ENCODE measurements at places on chromosomes 7 and 10.

DNA sequence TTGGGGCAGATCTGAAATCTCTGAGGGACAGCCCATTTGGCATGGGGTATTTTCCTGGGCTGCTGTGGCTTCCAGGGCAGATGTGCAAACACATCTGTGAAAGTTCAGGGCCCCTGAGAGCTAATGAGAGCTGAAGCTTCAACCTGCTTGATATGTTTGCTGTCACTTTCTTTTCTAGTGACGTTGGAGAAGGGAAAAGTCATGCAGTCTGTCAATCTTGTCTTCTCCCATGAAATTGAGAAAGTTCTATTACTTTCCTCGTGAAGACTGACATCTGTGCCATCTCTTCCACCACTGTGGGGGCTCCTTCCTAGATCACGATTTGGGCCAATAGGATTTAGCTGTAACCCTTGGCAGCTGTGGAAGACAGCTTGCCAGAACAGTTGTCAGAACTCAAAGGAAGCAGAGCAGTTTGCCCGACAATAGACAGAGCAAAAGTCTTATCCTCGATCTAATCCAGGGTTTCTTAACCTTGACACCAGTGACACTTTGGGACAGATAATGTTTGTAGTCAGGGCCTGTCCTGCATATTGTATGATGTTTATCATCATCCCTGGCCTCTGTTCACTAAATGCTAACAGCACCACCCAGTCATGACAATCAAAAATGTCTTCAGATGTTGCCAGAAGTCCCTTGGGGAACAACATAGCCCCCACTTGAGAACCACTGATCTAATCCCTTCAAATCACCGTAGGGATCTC lies 586.5 kb downstream of the LRMDA start:
- DNase-seq, result no peak

- DNase-seq, result no peak
Measured at GRCh38 chr7:2062648-2063047, 170.1 kb downstream of the MAD1L1 start.

DNA sequence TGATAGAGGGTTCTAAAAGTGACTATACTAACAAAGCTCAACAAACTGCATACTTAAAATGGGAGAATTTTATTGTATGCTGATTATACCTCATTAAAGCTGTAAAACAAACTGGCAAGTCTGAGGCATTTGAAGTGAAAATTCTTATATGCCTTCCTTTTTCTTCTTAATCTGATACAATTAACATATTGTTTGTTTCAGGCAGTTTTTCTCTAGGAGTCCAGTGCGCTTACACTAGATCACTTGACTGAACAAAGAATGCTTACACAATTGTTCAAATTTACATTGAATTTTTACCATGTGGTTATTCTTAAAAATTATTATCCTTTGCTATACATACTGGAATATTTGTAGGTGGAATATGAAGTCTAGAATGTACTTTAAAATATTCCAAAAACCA lies 89.0 kb downstream of the GLCCI1 start:
- DNase-seq, result no peak

- DNase-seq, result no peak
Measured at GRCh38 chr10:124105594-124105993, 12.2 kb upstream of the CHST15 start.

DNA sequence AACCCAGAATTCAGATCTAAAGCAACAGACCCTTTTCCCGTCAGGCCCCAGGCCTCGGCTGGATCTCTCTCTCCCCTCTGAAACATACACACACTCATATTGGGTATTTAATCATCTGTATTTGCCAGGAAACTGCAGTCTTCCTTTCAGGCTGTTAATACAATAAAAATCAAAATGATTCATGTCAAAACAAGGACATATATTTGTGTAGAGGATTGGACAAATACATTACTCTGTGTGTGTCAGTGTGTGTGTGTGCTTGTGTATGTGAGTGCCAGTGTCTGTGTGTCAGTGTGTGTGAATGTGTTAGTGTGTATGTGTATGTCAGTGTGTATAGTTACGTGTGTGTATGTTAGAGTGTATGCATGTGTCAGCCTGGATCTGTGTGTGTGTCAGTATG lies 90.8 kb downstream of the JCAD start:
- DNase-seq, result no peak

DNA sequence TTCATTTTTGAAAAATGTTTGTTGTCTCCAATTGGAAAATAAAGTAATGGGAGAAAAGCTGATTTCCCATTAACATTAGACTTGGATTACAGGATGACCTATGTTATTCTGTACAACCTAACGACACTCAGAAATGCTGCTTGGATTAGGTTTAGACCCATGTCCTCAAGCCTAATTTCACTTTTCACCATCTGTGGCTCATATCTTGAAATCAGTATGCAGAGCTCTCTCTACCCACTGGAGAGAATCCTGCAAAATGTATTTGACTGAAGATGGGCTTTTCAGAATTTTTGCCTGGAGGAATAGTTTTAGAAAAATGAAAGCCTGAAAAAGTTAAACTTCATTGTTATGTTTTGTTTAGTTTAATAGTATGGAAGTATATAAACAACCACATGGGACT lies 63.8 kb downstream of the SLC13A1 start:
- DNase-seq, result no peak

DNA sequence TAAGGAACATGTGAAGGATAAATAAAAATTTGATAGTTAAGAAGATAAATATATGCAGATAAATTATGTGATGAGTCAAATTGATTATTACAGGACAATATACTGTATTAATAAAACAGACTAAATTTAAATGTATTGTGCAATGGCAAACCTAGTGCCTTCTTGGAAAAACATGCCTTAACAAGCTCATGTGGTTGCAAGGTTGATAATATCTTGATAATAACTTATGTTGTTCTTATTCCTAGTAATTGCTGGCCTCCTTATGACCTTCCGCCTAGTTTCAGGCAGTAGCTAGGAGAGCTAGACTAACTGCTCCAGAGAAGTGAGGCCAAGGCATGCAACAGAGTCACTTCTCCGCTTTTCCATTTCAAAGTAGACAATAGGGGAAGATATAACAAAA lies 7.6 kb upstream of the RAB11FIP2 start:
- DNase-seq, result no peak

GRCh38 chr10:111973306-111973705 lies 210.3 kb downstream of the GPAM start:
- DNase-seq, result no peak

GRCh38 chr10:124592101-124592500 lies 130.5 kb downstream of the LHPP start:
- DNase-seq, result no peak

- DNase-seq, result no peak
Measured at GRCh38 chr10:124654686-124655085, 89.5 kb downstream of the FAM53B start.

GRCh38 chr10:112519133-112519761 lies 72.2 kb downstream of the VTI1A start:
- DNase-seq, result no peak

DNA sequence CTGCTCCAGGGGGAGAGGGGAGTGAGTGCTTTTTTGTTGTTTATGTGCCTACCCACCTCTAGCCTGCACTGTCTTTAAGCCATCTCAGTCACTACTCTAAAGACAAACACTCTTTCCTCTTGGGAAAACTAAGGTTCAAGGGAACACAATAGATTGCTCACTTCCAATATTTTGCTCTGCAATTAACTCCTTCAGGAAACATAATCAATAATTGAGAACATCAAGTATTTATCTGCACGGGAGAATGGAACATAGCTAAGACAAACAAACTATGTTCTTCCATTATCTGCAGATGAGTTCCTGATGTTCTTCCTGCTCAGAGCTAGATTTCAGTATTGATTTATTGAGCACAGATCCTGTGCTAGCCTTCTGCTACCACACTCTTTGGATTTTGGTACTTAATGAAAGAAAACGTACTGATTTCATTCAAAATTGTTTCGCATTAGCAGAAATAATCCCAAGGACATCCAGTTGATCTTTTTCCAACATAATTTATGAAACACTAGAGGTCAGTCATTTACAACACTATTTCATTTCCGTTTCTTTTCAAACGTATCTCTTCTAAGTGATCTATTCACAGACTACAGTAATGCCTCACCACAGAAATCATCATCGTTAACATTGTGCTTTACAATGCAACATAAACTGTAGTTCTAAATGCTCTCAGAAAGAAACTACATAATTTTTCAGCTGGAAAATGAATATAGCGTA lies 8.3 kb downstream of the NEBL start:
- DNase-seq, result no peak

- DNase-seq, result no peak
Measured at GRCh38 chr10:79412516-79412915, 32.9 kb downstream of the ZCCHC24 start.

DNA sequence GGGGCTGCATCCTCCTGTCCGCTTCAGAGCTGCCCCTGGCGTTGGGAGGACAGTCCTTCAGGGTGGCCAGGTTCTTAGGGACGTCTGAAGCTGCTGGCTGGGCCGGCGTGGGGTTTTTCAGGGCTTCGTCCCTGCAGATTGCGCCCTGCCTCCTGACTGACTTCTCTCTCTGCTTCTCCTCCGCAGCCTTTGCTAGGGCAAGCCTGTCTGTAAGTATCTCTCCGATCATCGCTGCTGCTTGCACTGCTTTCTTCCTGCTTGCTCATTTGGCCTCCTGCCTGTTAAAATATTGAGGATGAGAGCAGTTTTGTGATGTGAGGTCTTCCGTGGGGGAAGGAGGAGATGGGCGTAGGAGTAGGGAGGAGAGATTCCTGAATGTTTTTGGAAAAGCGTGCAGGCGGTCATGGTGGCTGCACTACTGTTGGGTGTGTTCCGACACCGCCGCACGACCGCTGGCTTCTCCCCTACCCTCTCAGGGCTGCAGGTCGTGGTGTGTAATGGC lies 25.3 kb downstream of the PFKFB3 start:
- DNase-seq, result no peak

DNA sequence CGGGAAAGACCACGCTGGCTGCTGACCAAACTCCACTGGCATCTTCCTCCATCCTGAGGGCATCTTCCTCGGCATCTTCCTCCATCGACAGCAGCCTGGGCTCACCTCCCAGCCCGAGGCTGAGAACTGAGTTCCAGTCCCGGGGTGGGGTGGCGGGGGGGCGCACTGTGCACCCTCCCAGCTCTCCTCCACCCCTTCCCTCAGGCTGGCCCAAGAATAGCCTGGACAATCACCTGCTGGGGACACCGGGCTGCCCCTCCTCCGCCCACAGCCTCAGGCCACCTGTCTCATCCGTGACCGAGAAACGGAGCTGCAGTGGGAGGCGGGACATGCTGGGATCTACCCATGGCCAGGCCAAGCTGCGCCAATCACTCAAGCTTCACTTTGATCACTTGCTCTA lies 37.2 kb downstream of the DIP2C start:
- no peak for DNase-seq

GRCh38 chr10:28316696-28317095 lies 13.8 kb upstream of the MPP7 start:
- DNase-seq, result no peak

DNA sequence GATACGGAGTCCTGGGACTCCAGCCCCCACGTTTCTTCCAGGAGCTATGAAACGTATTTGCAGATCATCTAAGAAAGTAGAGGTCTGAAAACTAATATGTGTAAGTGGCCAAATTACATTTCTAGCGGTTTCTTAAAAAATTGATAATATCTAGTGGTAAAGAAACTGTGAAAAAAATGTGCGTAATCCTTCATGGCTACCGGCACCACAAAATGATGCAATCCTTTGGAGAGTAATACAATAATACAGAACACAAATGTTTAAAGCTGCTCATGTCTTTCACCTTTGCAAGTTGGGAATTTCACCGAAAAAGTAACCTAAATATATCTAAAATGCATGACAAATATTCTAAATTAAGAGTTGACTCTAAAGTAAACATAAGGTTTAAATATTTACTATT lies 742.1 kb downstream of the GRID1 start:
- DNase-seq, result no peak

GRCh38 chr7:89002981-89003956 lies 207.7 kb upstream of the TEX47 start:
- DNase-seq, result no peak

GRCh38 chr7:117270371-117270770 lies 52.5 kb downstream of the WNT2 start:
- DNase-seq, result no peak

DNA sequence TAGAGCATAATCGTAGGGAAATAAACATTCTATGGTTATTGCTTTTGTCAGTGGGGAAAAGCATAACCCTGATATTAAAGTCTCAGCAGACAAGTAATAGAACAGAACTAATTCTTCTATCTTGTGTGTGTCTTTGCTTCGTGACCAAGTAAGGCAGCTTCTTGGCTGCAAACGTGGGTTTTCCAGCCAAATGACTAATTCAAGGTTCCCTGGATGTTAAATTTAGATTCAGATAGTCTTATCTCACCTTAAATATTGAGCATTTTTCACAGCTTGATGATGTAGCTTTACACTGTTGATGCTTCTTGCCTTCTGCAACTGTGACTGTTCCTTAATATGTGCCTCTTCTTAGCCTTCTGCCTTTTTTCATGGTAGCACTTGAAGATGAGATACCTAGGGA lies 113.0 kb downstream of the EXOC4 start:
- DNase-seq, result no peak

GRCh38 chr7:151872531-151873401 lies 4.1 kb downstream of the PRKAG2 start:
- DNase-seq, result no peak

GRCh38 chr7:24979470-24979862 lies 512 bp downstream of the OSBPL3 start:
- DNase-seq, result peak; percentile 13

GRCh38 chr7:45703373-45703821 lies 129.2 kb downstream of the ADCY1 start:
- no peak for DNase-seq

GRCh38 chr7:124113045-124113444 lies 80.2 kb upstream of the TMEM229A start:
- DNase-seq, result no peak

DNA sequence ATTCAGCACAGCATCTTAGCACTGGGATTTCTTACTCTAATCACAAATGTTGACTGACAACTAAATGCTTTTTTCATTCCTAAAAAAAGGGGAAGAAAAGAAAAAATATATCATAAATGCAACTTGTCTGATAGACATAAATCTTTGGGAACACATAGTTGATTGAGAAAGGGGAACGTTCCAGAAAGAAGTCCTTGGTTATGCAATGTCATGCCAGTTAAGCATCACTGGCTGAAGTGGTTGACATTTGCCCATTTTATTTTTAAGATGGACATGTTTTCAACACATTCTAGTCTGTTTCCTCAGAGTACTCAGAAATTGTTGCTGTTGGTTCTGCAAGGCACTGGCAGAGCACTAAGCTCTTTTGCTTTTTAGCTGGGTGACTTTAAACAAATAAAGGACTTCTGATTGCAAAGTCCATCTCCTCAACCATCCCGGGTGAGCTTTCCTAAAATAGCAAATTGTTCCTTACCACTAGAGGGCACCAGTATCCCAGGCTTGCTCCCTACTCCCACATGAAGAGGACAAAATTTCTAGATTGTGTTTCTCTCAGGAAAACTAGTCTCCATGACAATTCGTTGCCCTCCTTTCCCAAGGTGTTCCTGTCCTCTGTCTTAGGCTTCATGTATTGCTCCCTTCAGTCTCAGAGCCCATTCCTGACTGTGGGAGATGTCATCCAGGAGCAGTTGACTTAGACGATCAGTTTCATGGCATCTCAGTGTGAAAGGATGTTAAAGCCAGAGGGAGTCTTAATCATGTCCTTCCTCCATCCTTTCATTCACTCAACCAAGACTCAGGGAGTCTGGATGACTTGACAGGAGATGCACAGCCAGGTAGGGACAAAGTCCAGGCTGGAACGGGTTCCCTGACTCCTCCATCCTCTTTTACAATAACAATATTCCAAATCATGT lies 23.9 kb downstream of the OPALIN start:
- no peak for DNase-seq

Data from esophagus squamous epithelium (tissue), 5 donors.